ENCODE measurements at places on chromosomes 7 and 10. TPM values are rescaled to one million over a fixed set of nuclear protein-coding genes. Genes with fewer than 3 reads are reported as not detected.

WDFY4 gene
- not detected for total RNA-seq

NRCAM gene
- 98.3 TPM for total RNA-seq

MOGAT3 gene
- total RNA-seq: not detected

FGL2 gene
- total RNA-seq: not detected

MRC1 gene
- total RNA-seq: not detected

HOXA4 gene
- 2.3 TPM for total RNA-seq
